Glutamatergic neuron (in vitro differentiated cells): ENCODE measurements at places on chromosomes 4 and X.

- DNase-seq: no peak
Observed at GRCh38 chr4:152200511-152201333, 335.2 kb downstream of the FBXW7 start.

DNA sequence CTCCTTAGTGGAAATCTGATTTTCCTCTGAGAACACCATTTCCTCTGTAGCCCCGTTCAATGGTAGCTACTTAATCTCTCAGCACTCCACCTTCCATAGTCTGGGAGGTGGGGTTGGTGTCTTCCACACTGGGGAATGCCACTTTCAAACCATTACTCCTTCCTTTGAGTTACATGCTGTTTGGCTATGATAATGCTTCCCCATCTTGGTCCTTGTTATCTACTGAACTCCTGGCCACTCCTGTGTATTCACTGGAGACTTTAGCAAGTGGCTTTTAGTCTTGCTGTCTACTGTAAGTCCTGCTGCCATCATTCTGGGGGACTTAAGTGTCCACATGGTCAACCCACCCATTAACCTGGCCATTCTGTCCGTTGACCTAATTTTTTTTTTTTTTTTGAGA is 63.9 kb upstream of the SMIM10 start:
- DNase-seq: no peak

DNA sequence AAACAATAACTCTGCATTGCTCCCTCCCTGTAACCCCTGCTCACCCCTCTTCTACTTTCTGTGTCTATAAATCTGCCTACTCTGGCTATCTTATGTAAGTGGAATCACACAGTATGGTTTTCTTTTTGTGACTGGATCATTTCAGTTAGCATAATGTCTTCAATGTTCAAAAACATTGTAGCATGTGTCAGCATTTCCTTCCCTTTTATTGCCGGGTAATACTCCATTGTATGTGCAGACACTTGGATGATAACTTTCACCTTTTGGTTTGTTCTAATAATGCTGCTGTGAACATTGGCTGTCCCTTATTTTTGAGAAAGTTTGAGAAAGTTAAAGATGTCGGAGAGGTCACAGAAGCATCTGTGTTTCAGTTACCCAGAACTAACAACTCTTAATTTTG is 60.6 kb upstream of the TLR2 start:
- DNase-seq: no peak

- DNase-seq: no peak
Observed at GRCh38 chr4:110533940-110534339, 58.0 kb downstream of the ENPEP start.

- DNase-seq: peak; percentile 35
Observed at GRCh38 chr4:243426-243825, 61.8 kb downstream of the ZNF732 start.

DNA sequence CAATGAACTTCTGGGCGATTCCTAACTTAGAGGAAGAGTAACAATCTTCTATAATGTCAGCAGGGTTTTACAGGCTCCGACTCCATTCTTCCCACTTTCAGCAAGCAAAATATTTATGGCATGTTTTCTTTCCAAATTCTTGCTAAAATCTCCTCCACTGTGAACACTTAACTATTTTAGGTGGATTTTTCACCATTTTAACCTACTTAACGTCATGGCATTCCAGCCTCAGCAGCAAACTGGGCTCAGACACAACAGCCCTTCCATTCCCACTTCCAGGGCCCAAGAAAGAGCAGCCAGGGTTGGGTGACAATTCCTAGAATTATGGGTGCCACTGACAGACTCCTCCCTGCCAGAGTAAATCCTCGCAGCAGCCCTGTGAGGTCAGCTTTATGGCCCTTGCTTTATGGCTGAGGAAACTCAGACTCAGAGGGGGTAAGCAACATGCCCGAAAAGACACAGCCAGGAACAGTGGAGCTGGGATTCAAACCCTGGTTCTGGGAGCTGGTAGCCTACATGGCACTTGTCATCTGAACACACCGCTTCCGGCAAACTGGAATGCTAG is 112.8 kb upstream of the MAP3K15 start:
- no peak for DNase-seq

GRCh38 chr4:73698217-73698616 is 42.2 kb upstream of the CXCL8 start:
- DNase-seq: no peak

DNA sequence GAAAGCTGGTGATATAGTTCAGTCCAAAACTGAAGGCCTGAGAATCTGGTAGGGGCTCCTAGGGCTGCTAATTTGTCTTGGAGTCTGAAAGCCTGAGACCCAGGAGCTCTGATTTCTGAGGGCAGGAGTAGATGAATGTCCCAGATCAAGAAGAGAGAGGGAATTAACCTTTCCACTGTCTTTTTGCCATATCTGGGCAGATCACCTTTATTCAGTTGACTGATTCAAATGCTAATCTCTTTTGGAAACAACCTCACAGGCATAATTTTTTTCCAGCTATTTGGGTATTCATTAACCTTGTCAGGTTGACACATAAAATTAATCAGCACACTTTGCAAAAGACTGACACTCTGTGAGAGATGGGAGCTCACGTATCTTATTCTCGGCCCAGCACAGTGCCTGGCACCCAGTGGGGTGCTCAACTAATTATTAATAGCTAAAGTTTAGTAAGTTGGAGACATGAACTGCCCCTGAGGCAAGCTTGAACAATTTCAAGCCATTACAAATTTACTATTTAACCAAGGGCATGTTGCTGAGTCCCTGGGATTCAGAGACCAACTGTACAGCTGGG is 114.3 kb downstream of the CPEB2 start:
- DNase-seq: no peak

DNA sequence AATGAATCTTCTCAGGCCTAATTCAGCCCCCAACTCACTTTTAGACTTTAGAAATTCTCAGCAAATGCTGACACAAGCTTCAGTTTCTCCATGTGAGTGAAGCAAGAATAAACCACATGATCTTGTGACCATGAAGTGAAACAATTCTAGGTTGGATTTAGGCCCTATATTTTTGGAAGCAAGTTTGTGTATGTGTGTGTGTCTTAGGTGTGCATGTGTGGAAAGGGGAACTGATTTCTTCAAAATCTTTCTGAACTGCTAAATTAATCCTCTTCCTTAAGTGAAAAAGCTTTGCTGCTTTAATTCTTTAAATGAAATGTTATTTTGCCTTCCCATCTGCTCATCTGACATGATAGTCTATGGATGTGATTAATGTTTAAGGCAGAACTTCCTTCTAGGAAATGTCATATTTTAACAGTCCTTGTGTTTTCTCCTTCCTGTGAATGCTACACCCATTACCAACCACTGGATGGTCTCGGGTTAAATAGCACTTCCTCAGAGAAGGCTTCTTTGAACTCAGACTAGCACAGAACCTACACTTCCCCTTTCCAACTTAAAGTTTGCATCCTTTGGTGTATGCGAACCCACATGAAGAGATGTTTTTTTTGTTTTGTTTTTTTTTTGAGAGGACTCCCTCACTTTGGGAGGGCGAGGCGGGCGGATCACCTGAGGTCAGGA is 1.2 kb upstream of the TMEM144 start:
- DNase-seq: no peak

GRCh38 chr4:67810011-67810410 is 55.8 kb upstream of the GNRHR start:
- DNase-seq: no peak

DNA sequence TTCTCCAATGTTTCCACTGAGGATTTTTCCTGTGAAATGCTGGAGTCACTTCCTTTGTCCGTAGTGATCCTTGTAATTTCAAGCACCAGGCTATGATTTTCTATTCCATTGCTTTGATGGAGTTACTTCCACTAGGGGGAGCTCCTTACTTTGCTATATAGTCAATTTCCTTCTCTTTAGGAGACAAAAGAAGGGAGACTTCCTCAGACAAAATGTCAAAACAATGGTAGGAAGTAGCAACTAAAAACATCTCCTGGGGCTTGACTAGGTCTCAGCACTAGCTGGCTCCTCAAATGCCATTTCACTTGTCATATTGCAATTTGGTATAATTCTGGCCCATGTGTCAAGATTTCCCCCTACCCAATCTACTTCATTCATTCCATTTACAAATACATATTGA is 24.1 kb downstream of the ZCCHC12 start:
- DNase-seq: no peak

DNA sequence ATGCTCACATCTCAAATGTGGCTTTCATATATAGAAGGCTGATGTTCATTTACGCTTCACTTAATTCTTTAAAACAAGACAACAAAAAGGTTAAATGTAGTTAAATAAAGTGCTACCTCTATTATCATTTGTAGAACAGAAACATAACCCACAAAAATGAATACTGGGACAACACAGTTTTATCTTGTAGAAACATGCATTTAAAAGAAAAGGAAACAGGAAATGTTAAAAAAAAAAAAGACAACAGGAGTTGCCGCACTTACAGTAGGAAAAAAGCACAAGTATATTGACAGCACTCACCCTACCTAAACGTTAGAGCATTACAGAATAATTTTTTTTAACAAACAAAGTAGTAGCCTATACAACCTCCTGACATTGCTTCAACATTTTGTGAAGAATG is 4.8 kb downstream of the THOC2 start:
- no peak for DNase-seq

GRCh38 chrX:39710776-39711175 is 387.0 kb downstream of the BCOR start:
- no peak for DNase-seq
